SK-N-SH treated with all-trans-retinoic acid at 6 μM for 48 hours (cell line): ENCODE measurements at places on chromosomes 16 and 17.

DNA sequence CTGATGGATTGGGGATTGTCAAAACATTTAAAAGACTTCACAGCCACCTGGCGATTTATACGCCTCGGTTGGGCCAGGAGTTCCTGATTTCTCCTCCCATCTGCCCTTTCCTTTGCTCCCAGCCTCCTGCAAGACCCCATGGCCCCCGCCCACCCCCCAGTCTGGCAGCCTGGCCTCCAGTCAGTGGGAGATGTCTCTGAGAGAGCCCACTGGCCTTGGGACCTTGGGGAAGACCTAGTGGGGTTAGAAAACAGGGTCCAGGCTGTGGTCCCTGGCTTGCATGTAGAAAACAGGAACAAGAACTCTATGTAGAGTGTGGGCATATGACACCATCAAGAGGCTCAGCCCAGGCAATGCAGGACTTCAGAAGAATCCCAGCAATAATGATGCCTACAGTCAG is 209.4 kb upstream of the C16orf82 start:
- ATAC-seq = no peak

- no peak for ATAC-seq
These were observed 5.4 kb upstream of the CLDN9 start for GRCh38 chr16:3007059-3007956.

- peak; percentile 89 for ATAC-seq
These were observed 34.1 kb upstream of the ABCA6 start for GRCh38 chr17:69175625-69176456.

DNA sequence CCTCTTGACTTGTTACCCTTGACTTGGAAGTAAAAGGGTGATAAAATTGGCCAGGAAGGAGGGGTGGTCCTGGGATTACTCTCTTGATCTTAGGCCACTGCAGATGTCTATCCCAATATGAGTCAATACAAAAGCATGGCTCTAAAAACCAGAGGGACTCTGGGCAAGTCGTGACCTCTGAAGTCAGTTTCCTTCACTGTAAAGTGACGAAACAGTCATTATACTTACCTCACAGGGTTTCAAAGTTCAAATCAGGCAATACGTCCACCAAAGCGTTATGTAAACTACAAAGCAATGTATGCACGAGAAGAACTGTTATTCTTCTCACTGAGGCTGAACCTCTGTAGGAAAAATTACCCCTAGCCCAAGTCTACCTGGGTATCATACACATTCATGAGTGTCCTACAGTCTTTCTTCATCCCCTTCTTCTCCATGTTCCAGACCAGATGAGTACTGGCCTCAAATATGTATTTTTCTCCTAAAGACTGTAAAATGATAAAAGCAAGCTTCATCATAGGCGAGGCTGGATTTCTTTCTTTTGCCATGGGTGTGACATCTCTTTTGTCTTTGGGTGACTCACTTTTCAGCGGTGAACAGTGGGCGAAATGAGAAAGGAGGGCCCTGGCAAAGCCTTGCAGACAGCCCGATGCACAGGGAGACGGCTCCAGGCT is 34.5 kb upstream of the CLEC18B start:
- ATAC-seq = no peak

DNA sequence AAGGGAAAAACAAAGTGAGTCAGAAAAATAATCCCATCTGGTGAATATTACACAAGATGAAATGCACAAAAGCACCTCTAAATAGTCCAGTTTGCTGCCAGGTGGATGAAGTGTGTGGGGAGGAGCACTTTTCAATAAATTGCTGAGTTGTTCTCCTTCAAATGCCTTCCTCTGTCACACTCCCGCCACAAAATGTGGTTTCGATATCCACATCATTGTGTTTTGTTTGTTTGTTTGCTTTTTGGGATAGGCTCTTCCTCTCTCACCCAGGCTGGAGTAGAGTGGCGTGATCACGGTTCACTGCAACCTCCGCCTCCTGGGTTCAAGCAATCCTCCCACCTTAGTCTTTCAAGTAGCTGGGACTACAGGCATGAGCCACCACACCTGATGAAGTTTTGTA is 24.6 kb upstream of the SHISA9 start:
- ATAC-seq = no peak

- no peak for ATAC-seq
These were observed 4.3 kb upstream of the ATP1B2 start for GRCh38 chr17:7646457-7646856.

DNA sequence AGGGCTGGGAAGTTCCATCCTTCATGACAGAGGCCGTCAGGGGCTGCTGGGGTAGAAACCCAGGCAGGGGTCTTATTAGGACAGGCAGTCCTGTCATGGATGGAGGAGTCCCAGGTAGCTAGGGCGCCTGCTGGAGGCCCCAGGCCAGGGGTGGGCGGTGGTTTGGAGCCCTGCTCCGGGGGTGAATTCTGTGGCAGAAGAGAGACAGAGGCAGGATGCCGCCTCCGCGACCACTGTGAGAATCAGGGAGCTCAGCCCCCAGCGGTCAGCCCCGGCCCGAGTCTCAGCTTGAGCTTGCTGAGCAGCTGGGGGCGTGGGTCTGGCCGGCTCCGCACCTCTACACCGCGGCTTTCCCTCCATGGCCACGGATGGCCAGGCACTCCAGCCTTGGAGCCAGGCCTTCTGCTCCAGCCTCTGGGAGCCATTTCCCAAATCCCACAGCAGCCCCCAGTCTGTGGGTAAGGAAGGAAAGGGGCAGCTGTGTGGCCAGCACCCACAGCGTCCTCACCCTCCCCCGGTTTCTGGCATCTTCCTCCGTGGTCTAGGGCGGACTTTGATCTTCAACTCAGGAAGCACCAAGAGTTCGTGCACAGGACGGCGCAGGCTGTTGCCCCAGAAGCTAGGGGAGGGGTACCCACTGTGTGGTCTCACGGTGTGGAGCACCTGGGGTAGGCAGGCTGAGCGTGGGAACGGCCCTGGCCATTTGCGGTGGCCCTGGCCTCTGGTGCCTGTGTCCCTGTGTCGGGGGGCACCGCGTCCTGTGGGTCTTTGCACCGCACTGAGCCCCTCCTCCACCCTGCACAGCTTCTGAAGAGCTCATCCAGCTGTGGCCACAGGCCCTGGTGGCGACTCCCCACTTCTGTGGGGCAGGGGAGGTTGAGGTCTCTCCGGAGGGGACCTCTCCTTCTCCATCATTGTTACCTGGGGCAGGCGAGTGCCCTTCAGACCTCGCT is 14.1 kb downstream of the CD7 start:
- ATAC-seq = no peak

DNA sequence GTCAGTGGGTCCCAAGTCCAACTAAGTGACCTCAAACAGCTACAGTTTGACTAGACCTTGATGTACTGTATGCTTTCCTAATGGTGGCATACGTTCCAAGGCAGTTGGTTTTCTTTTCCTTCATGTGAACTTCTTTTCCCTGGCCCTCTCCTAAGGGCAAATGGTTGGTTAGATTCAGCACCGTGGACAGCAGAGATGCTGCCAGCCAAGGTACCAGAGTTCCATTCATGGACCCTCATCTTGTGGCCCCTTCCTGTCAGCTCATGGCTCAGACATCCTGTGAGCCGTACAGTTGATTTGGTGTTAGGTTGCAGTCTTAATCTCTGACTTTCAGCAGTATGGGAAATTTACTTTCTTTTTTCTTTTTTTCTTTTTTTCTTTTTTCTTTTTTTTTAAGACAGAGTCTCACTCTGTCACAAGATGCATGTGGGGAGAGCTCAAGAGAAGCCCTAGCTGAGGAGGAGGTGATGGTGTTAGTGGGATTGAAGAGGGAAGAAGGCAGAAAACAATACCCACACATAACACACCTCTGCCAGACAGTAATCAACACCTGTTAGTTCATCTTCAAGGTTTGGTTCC is 122.4 kb downstream of the USP31 start:
- ATAC-seq = peak; percentile 76

DNA sequence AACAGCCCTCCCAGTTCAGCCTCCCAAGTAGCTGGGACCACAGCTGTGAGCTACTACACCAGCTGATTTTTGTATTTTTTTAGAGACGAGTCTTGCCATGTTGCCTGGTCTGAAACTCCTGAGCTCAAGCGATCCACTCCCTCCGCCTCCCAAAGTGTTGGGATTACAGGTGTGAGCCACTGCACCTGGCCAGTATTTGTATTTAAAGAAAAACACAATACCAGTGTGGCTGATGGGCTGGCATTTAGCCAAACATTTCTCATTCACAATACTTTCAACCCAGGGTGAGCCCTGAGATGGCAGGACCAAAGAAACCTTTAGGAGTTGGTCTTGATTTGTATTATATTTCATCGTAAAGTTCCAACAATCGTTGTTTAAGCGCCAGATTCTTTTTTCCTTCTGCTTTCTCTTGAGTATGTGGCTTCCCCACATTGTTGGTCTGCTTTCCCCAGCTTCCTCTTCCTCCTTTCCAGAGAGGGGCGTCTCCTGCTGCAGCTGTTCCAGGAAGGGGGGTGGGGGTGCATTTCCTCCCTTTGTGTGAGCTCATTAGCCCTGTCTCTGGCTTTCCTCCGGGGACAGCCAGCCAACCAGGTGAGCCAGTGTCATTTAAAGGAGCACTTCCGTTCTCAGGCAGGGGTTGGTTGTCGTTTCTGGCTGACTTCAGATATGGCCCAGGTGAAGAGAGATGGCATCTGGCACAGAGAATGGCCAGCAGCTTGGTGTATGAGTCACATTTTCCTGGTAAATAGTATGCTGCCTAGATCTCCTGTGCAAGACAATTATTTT is 79.9 kb downstream of the GPRC5B start:
- no peak for ATAC-seq

DNA sequence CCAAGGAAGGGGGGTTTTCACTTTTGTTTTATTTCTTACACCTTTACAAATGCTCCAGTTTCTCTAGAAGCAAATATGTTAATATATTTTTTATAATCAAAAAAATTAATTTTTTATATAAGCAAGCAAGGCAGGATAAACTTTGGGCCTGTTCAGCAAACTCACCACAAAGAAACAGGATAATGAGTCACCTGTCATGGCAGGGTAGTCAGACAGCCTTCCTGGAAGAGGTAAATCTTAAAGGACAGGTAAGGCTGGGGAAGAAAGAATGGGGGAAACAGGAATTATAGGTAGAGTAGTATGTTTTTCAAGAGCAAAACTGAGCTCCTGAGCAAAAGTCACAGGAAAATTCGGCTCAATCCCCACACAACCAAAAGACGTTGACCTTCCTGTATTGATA is 186.3 kb upstream of the SOX9 start:
- no peak for ATAC-seq

DNA sequence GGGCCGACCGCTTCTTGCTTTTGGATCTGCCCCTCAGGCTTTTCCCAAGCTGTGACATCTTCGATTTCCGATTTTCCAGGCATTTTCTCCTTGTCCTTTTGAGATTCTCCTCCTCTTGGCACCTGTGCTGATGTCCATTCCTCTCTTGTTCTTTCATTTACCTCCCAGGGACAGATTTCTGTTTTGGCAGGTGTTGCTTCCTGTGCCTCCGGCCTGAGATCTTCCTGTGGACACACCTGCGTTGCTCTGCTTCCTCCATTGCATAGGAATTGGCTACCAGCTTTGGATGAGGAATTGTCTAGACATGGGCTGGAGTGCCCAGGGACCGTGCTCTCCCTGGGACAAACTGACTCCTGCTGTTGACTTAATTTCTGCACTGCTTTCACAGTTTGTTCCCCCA is 15.1 kb downstream of the GPR179 start:
- ATAC-seq = no peak
